ENCODE measurements at places on chromosomes 3 and 15.

DNA sequence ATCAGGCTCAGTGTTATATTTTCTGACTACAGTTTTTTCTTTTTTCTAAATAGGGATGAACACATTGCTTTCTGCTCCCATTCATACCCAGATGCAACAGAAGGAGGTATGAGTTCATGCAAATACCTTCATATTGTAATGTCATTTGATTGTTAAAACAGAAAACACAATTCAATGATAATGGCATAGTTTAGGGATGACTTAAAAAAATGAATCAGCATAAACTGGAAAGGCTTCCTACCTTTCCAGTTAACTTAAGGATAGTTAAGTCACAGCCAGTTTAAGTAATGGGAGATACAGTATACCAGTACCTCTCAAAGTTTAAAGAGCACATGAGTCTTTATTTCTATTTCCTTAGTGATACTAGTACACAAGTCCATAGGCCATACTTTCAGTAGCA lies 24.9 kb downstream of the KNL1 start:
- no peak for DNase-seq

DNA sequence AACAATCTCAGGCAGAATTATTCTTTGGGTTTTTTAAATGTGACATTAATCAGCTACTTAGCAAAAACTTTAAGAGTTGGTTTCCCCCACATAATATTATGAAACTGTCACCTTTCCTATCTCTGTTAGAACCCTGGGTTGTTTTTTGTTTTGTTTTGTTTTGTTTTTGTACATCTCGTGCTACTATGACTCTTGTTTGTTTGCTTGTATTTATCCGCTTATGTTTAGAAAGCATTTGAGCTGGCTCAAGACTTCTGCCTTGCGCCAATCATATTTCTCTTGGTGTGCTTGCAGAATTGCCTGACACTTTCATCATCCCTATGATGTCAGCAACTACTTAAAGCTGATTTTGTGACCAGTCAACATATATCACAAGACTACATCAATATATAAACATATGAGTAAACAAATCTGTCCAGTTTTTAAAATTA lies 116.9 kb downstream of the DCLK3 start:
- DNase-seq = no peak

DNA sequence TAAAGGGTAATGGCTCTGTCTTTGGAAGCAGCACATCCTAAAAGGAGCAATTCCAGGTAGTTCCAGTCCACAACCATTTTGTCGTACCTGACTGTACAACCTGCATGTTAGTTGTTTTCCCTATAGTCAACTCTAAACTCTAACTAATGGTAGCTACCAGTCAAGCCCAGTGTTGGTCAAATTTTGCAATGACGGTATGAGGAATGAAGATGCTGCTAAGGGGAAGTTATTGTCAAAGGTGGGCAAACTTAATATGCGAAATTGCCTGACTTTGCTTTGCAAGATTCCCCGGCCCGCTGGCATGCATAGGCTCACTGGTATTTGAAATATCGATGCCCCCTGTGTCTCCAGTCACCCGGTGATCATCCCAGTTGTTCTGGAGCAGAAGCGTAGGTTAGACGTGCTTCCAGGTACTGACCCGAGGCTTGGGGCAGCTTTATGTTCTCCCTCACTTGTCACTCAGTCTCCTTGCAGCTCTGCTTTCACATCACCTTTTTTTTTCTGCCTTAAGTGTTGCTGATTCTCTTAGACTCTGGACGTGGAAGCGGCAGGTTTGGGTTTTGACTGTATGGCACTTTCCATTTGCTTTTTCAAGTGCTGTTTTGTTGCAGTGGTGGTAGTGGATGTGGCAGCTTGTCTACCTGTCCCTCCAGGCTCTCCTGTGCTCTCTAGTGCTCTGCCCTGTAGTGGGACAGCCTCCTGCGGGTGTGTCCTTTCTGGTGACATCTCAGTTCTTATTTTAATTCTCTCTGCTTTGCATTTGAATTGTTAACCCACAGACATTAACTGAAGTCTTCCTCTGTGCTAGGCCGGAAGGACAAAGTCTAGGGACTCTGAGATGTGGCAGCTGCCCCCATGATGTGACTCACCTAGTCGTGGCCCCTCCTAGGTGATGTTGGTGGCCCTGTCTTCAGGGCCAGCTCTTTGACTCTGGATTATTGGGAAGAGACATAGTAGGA lies 95.8 kb upstream of the UMPS start:
- no peak for DNase-seq

DNA sequence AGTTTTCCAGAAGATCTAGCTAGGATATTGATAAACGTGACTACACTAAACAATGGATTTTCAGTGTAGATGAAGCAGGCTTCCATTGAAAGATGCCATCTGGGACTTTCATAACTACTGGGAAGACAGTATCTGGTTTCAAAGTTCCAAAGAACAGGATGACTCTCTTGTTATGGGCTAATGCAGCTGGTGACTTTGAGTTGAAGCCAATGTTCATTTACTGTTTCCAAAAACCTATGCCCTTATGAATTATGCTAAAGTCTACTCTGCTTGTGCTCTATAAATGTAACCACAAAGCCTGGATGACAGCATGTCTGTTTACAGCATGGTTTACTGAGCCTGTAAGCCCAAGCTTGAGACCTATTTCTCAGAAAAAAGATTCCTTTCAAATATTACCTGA lies 245.4 kb downstream of the GBE1 start:
- DNase-seq = no peak

- DNase-seq = no peak
Observed at GRCh38 chr3:184169896-184170875, 4.5 kb upstream of the AP2M1 start.
